ENCODE measurements at places on chromosomes 11 and 22.

DNA sequence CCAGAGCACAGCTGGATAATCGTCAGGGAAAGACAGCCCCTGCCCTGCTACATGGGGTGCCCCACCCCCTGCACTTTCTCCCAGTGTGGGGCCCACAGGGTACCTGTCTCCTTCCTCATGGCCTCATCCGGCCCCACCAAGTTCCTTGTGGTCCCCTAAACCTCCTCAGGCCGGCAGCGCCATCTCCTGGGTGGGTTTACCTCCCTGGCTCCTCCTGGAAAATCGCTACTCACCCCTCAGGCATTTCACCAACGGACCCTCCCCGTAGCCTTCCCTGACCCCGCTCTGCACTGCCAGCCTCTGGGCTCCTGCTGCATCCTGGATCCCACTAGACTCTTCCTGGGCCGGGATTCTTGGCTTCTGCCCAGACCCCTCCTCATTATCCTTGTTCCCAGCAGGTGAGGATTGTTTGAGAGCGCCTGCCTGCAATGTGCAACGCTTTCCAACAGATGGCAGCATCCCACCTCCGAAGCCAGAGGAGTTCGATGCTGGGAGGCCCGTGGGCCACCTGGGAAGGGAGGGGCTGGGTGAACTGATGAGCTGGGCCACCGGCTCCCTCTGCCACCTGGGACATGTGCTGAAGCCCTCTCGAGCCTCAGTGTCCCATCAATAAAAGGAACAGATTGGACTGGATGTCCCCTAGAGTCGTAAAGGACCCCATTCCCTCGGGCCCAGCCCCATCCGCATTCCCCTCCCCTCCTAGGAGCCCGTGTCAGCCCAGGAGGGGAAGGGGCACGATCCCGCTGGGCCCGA, 44.2 kb upstream of the TTLL12 start:
- peak; percentile 20 for DNase-seq

GRCh38 chr22:38735465-38736256, 20.1 kb downstream of the SUN2 start:
- DNase-seq: no peak

- DNase-seq: no peak
Measured at GRCh38 chr22:17155941-17156340, 3.1 kb downstream of the HDHD5 start.

DNA sequence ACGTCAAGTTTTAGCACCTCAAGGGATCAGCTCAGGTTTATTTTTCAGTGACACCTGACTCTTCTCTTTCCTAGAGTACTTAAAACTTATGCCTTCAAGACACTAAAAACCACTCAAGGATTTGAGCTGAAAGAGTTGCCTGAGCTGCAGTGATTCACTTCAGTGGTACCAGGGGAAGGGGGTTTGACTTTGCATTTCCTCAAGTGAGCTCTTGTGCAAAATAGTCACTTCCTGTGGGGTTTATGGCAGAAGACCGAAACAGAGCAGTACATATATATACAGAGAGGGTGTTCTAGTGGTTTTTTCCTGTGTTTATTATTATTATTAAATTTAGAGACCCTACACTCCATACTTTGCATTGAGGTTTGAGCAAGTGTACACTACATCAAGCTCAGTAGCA, 60.7 kb downstream of the DBX1 start:
- DNase-seq: no peak

All from NCI-H524 treated with DMSO at 0.1 percent for 48 hours (cell line).